ENCODE measurements at places on chromosomes 5 and 9. TPM values are rescaled to one million over a fixed set of nuclear protein-coding genes. Genes with fewer than 3 reads are reported as not detected.

MAMDC2 gene
- not detected for total RNA-seq

CEP72 gene
- 36.6 TPM for total RNA-seq

KCNN2 gene
- total RNA-seq = not detected

TAS2R1 gene
- total RNA-seq = 0.82 TPM

DNA sequence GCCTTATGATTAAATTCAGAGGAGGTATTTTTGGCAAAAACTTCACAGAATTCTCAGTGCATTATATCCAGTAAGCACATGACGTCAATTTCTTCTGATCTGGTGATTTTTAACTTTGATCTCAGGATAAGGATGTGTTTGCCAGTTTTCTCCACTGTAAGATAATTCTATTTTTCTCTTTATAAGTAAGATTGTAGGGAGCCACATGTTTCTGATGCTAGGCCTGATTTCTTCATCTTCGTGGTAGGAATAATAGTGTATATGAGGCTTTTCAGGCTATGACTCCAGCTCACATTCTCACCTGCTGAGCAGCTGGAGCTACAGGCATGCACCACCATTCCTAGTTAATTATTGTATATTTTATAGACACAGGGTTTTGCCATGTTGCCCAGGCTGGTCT is 32.1 kb upstream of the LMNB1 start:
- no peak for DNase-seq

- DNase-seq = no peak
Observed at GRCh38 chr5:126988021-126988569, 42.3 kb downstream of the MARCHF3 start.

DNA sequence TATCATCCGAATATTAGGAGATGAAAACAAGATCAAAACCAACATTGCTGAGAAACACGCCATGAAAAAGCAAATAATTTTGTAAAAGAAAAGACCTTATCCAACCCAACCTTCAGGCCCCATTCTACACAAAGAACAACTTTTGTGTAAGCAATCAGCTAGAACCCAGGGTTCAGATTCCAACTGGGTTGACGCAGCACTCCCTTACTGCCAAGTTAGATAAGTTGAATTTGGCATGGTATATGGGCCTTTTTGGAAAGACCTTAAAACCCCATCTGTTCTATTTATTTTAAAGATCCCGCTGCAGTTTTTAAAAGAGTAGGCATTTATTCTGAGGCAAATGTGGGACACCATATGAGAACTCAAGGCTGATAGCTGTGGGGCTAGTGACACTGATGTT is 2033.8 kb upstream of the WWC1 start:
- no peak for DNase-seq

Data from Caco-2 (cell line).